Thoracic aorta (tissue), 2 donors: ENCODE measurements at places on chromosomes 3 and 15. TPM values are rescaled to one million over a fixed set of nuclear protein-coding genes. Genes with fewer than 3 reads are reported as not detected.

Gene SOX14
- total RNA-seq = not detected

DNA sequence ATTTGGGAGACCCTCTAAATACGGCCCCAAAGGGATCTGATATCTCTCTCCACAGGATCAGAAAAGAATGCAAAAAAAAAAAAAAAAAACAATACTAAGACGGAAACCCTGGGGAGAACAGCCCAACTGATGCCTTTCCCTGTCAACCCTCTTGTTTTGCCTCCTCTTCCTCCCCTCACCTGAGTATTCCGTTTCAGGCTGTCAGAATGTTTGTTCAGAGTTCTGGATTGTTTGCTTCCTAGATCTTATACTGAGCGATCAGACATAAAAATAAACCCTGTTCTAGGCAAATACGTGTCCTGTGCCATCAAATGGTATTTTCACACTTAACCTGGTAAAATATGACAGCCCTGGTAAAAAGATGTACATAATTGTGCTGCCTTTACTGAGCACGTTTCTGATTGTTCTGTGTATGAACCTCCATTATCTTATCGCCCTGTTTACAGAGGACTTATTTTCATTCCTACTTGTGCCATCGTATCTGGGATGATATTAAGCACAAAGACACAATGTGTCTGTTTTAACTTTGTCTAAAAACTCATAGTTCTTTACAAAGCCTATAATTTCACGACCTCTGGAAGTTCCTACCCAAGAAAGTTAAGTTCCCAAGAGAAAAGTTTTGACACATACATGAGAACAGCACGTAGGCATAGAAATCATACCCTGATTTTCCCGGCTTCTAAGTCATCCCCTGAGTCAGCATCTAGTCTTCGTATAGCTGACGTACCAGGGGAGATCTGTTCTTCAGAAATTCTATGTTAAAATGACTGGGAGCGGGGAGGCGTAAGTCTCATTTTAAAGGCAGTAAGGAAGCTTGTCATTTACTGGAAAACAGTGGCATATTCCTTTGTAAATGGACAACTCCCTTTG lies 856 bp downstream of the ZBTB38 start:
- no peak for DNase-seq

Gene ASB14
- not detected for total RNA-seq

GRCh38 chr3:122893282-122893681 lies 98.4 kb downstream of the SLC49A4 start:
- DNase-seq = no peak

DNA sequence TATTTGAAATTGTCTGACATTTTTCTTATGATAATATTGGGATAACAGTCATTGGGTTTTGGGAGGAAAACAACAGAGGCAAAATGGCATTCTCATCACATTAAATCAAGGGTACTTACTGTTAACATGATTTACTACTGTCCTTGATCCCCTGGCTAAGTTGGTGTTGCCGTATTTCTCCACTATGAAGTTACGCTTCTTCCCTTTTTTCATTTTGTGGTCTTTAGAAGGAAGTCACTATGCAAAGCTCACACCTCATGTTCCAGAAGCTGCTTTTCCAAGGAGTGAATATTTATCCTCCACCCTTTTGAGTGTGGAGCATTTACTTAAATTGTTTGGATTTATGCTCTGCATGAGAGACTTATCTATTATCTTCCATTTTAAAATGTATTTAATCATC lies 63.7 kb downstream of the ALCAM start:
- DNase-seq = no peak

Gene ISY1
- total RNA-seq = 16.4 TPM

DNA sequence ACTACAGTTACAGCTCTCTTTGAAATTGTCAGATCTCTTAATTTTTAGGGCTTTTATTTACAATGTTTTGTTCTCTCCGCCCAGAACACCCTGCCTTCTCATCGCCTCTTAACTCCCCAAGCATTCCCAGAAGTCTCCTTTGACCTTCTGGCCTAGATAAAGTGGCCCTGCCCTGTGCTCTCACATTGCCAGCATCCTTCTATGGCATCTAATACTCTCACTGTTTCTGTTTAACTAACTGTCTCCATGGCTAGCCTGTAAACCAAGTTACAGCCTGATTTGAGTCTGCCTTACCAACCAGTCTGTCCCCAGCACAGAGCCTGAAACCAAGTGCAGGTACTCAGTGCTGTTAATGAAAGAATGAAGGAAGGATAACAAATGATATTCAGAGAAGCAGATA lies 19.9 kb downstream of the COL8A1 start:
- no peak for DNase-seq

Gene CP
- total RNA-seq = 58.1 TPM

Gene ZNF662
- 8.9 TPM for total RNA-seq

DNA sequence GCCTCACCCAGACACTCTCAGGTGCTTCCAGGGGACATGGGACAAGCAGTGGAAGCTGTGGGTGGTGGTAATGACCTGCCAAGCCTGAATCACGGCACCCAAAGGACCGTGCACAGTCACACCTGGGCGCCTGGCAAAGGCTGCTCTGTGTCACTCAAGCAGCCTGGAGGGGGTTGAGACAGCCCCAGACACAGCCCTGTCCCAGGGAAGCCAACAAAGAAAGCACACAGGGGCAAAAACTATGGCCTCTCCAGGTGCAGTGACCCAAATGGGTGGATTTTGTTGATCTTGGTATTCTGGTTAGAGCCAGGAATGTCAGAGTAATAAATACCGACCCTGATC lies 15.0 kb upstream of the OCA2 start:
- DNase-seq = no peak

GRCh38 chr3:127210654-127210943 lies 17.7 kb downstream of the PRR23E start:
- no peak for DNase-seq

DNA sequence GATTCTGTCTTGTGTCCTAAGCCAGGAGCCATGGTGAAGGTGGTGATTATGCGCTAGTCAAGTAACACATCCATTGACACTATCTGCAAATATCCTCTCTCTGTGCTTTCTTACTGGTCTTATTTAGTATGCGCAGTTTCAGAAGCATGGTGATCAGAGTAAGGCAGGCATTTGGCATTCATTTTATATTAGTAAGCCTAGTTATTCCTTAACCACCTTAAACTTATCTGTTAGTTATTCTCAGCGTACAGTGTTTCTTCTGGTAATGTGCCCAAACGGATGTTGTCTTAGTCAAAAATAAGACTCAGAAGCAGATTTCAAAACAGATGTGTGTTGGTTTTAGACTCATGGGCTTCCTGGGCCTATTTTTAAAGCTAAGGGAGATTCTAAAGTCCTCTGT lies 329.2 kb downstream of the GRM7 start:
- no peak for DNase-seq
